ENCODE measurements at places on chromosomes 12 and 14.

- DNase-seq, result no peak
These were observed 186.6 kb downstream of the CALM1 start for GRCh38 chr14:90583427-90583826.

GRCh38 chr12:112102127-112102526 lies 6.5 kb downstream of the NAA25 start:
- no peak for DNase-seq

- DNase-seq, result no peak
These were observed 128.3 kb downstream of the AACS start for GRCh38 chr12:125193376-125194152.

- no peak for DNase-seq
These were observed 24.0 kb upstream of the RASSF8 start for GRCh38 chr12:25934456-25934855.

DNA sequence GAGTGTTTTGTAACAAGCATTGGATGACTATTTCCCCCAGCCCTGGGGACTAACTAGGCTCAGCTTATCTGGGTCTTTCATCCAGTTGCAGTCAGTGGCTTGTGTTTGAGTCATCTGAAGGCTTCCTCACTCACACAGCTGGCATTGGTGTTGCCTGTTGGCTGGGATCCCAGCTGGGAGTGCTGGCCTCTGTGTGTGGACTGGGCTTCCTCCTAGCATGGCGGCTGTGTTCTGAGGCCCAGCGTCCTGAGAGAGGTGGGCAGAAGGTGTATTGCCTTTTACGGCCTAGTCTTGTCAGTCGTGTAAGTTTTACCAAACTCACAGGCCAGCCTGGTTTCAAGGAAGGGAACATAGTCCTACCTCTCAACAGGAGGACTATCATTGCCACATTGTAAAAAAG lies 28.3 kb upstream of the PPP2R5C start:
- no peak for DNase-seq

- DNase-seq, result no peak
These were observed 247.2 kb upstream of the CCDC196 start for GRCh38 chr14:66238969-66239368.

GRCh38 chr12:63103494-63104131 lies 47.4 kb downstream of the AVPR1A start:
- DNase-seq, result peak; percentile 46

GRCh38 chr14:45916340-45916953 lies 663.4 kb upstream of the MIS18BP1 start:
- DNase-seq, result no peak

- DNase-seq, result no peak
These were observed 56.4 kb downstream of the FZD10 start for GRCh38 chr12:130218682-130219081.

- DNase-seq, result no peak
These were observed 1.8 kb upstream of the CCDC88C start for GRCh38 chr14:91419451-91419850.

- peak; percentile 93 for DNase-seq
These were observed at the start of gene SDR39U1 for GRCh38 chr14:24442240-24443052. TSS of gene SDR39U1 (minus strand) at chr14:24442776. CDS start at chr14:24442769, 7 bp downstream.

- no peak for DNase-seq
These were observed 39.6 kb downstream of the BICD1 start for GRCh38 chr12:32146074-32146873.

GRCh38 chr12:74665690-74666089 lies 128.1 kb downstream of the ATXN7L3B start:
- DNase-seq, result no peak

GRCh38 chr12:29960122-29960521 lies 176.4 kb upstream of the TMTC1 start:
- no peak for DNase-seq

DNA sequence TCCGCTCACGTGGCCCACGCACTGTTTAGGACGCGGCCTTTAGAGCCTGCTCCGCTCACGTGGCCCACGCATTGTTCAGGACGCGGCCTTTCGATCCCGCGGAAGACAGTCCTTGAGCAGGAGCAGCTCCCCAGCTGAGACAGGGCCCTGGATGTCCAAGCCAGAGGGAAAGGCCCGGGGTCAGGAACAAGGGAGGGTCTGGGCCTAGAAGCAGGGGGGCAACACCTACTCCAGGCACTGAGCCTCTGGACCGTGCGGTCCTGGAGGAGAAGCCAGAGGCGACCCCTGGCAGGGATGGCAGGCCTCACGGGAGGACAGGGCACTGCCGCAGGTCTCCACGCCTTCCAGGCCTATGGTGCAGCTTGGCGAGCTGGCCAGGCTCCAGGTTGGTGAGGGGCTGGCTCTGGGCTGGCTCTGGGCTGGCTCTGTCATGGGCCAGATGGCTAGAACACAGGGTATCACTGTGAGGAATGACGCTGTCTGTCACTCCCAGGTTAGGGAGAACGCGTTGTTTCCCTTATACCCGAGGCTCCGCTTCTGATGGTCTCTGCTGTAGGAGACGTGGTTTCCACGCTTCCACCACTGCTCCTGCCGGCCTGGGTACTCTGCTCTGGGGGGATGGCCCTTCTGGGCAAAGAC lies 341.7 kb downstream of the TMEM121 start:
- no peak for DNase-seq

DNA sequence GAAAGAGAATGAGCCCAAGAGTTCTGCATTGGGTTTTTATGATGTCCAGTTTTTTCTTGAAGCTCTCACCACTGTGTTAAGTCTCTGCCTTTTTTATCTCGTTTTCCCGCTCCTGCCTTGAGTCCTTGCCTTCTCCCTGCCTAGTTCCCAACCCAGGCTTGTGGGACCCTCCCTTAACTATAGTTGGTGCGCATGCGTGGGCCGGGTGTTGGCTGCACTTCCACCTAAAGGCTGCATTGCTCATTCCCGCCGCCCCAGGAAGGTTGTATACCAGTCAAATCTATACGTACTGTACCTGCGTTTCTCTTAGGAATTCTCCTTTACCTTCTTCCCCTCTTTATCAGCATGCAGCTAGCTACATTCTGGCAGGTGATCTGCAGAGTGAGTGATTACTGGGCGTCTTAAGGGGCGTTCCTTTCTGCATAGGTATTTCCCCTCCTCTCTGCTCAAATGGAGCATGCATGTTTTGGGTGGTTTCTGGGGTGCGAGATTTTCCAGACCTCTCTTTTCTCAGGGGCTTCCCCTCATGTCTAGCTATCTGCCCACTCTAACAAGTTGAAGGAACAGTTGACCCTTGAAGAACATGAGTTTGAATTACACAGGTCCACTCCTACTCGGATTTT lies 6.6 kb upstream of the REP15 start:
- no peak for DNase-seq

DNA sequence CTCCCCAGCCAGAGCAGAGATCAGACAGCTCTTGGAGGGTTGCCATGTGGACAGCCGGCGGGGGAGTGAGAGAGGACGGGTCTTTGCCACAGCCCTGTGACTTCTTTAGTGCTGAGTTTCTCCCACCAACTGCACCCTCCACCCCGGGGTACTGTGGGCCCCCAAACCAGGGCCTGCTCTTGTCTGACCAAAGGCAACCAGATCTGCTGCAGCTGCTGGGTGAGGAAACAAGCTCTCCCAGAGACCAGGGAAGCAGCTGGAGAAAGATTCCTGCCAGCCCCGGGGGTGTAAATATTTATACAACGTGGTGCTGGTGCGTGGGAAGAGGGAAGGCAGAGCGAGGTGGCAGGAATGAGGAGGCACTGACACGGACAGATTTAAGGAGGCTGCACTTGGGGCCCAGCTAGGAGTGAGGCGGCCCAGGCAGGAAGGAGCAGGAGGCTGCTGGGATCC lies 14.3 kb upstream of the ZFP36L1 start:
- DNase-seq, result no peak

DNA sequence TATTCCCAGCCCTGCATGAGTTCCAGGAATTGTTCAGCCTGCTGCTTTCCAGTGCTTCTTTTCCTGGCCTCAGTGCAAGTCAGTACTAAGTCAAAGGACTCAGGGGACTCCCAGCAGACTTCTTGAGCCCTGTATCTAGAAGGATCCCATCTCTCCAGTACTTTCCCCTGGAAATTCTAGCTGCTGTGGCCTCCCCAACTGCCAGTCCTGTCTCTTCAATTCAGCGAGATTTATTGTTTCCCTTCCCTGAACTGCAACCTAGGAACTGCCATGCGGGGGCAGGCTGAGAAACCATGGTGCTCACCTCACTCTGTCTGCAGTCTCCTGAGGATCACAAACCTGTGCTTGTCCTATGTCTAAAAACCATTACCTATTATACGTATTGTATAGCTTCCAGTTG lies 31.8 kb downstream of the ZNF605 start:
- DNase-seq, result no peak

- DNase-seq, result no peak
These were observed 28.0 kb downstream of the PXN start for GRCh38 chr12:120237360-120238171.

DNA sequence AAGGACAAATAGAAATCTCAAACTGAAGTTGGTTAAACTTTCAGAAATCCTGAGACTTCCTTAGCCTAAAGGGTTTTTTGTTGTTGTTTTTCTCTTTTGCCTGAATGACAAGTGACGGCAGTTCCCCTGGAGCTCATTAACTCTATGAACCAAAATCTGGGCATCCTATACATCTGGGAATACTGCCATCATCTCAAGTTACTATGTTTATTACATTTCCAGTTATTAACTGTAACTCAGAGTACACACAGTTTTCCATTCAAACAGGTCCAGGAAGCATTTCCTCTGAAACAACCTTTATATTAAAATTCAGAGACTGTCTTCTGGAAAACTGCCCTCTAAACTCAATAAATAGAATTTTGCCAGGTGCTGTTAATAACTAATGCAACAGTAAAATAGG lies 55.6 kb upstream of the CDKL1 start:
- no peak for DNase-seq

GRCh38 chr14:44759277-44759676 lies 202.5 kb downstream of the KLHL28 start:
- no peak for DNase-seq

DNA sequence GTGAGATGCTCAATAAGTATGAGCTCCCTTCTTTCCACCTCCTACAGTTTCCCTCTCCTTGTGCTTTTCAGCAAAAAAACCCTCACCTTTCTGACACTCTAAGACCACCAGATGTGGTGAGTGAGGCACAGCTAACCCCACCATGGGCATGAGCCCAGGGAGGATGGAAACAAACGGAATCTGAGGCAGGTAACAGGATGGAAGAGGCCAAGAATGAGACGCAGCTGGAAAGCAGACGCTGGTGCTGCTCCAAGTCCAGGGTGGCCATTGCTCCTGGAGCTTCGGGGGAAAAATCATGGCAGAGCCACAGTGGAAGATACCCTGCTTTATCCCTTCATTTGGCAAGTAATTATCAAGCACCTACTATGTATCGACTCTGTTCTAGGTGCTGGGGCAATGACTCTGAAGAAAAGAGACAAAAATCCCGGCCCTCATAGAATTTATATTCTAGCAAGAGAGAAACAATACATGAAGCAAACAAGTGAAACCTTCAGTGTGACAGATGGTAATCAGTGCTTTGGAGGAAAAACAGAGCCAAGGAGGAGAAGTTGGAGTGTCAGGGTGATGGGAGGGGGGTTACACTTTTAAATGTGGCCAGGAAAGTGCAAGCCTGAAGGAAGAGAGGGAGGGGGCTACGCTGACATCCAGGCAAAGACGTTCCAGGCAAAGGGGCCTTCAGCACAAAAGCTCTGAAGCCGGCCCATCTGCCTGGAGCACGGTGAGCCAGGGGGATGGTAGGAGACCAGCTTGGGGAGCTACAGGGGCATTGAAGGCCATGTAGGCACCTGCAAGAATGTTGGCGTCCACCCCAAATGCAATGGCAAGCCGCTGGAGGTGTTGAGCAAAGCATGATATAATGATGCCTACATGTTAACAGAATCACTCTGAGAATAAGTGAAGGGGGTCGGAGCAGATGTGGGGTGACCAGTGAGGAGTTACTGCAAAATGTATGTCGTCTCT lies 154.2 kb downstream of the DPF3 start:
- no peak for DNase-seq

DNA sequence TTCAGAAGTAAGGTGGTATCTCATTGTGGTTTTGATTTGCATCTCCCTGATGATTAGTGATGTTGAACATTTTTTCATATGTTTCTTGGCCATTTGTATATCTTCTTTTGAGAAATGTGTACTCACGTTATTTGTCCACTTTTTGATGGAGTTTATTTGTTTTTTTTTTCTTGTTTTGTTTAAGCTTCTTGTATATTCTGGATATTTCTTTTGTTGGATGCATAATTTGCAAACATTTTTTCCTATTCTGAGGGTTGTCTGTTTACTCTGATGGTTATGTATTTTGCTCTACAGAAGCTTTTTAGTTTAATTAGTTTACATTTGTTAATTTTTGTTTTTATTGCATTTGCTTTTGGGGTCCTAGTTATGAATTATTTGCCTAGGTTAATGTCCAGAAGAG lies 927.4 kb upstream of the LRFN5 start:
- DNase-seq, result no peak

GRCh38 chr12:52971679-52972329 lies 22.9 kb downstream of the KRT18 start:
- no peak for DNase-seq

DNA sequence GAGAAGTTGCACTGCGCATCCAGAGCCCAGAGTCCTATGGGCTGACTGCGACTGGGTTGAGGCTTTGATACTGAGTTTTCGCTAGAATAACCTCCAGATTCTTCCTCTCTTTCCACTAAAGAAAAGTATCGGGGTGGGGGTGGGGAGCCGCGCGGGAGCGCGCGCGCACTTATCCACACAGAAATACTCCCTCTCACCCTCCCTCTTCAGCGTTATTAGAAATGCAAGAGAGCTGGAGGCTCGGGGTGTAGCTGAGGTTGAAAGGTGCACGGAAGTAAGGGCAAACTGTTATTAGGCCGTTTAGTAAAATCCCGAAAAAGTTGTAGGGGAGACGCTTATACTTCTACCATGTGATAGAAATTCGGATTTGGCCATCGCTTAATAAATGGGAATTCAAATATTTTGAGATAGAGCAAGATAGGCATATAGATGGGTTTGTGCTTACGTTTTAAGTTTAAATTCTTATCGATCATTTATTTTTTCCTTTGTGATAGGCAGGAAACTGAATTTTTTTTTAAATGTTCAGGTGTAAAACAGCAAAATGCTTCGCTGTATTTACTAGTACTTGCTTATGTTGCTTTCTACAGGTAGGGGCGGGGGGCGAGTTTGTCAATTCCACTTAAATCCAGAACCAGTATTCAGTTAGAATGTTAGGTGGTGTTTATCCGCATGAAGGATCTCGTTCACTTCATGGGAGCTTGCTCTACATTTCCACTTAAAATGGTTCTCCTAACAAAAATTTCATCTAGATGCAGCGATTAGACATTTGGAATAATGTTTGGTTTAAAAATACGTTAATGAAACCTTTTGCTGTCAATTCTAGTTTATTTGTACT lies 1.1 kb downstream of the ARHGAP5 start:
- peak; percentile 12 for DNase-seq

GRCh38 chr12:42691991-42692557 lies 102.5 kb upstream of the PRICKLE1 start:
- DNase-seq, result no peak

GRCh38 chr12:14691560-14691959 lies 4.8 kb downstream of the GUCY2C start:
- DNase-seq, result no peak

Measured in iPS-NIHi11 (cell line).